ELF-1 (cell line): ENCODE measurements at places on chromosomes 7 and 10.

GRCh38 chr7:106138776-106139175, 26.7 kb upstream of the SYPL1 start:
- DNase-seq, result peak; percentile 25

- DNase-seq, result no peak
Measured at GRCh38 chr10:13733071-13733470, 146.3 kb downstream of the PRPF18 start.

DNA sequence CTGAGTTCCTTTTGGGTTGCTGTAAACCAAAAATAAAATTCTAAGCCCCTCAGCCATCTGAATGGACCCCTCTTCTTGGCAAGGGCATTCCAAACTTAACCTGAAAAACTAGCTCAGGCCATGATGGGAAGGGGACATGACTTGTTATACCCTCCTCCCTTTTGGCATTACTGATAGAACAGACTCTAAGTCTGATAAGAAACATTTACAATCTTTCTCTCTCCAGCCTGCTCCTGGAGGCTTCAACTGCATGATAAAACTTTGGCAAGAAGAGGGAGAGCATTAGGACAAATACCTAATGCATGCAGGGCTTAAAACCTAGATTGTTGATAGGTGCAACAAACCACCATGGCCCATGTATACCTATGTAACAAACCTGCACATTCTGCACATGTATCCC, 40.9 kb upstream of the ATOH7 start:
- DNase-seq, result no peak

- DNase-seq, result no peak
Measured at GRCh38 chr7:106372595-106373318, 88.0 kb upstream of the NAMPT start.

DNA sequence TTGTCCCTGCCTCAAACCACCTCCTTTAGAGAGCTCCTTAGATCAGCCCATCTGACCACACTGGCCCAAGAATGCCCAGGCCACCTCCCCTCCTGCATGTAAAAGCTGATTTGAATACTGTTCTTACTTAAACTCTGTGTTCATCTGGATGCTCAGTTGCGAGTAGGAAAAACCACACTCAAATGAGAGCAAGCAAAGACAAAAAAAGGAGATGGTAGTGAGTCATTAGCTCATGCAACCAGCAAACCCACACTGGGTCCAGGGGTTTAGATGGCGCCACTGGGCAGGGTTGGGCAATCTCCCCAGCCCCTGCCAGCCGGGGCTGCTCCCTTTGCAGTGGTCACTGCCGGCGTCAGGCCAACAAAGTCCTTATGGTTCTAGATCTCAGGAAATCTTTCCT, 32.7 kb downstream of the TSPAN15 start:
- DNase-seq, result no peak
